Kasumi-1 (cell line): ENCODE measurements at places on chromosomes 7 and 10.

GRCh38 chr7:140059273-140060242, 3.2 kb downstream of the PARP12 start:
- no peak for DNase-seq

GRCh38 chr10:27680691-27681605, 64.7 kb downstream of the MKX start:
- DNase-seq = no peak

GRCh38 chr10:73867126-73867807, 7.1 kb downstream of the CAMK2G start:
- peak; percentile 86 for DNase-seq

DNA sequence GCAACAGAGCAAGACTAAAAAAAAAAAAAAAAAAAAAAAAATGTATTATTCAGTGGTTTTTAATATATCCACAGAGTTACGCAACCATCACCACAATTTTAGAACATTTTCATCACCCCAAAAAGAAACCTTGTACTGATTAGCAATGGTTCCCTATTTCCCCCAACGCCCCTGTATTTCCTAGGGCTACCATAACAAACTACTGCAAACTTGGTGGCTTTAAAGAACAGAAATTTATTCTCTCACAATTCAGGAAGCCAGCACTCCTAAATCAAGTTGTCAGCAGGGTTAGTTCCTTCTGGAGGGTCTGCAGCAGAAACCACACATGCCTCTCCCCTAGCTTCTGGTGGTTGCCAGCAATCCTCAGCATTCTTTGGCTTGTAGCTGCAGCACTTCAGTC, 5.9 kb upstream of the NUP42 start:
- DNase-seq = peak; percentile 93

DNA sequence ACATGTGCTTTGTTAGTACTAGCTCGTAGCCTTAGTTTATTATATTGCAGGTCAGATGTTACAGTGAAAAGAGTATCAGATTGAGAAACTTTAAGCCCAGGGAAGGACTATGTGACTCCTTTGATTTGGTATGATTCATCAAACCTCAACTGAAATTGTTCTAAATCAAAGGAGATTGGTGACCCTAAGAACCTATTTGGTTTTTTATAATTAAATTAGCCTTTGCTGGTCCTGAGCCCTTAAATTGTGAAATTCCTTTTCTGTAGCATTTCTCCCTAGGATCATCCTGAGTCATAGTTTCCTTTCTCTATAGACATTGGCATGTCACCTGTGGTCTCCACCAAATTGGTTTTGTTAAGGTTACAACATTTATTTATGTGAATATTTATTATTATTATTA, 89.7 kb downstream of the POLR1F start:
- DNase-seq = no peak

- no peak for DNase-seq
These were observed 153.5 kb upstream of the NFE2L3 start for GRCh38 chr7:25998499-25998898.

GRCh38 chr7:131211500-131211899, 116.2 kb upstream of the MKLN1 start:
- DNase-seq = no peak

DNA sequence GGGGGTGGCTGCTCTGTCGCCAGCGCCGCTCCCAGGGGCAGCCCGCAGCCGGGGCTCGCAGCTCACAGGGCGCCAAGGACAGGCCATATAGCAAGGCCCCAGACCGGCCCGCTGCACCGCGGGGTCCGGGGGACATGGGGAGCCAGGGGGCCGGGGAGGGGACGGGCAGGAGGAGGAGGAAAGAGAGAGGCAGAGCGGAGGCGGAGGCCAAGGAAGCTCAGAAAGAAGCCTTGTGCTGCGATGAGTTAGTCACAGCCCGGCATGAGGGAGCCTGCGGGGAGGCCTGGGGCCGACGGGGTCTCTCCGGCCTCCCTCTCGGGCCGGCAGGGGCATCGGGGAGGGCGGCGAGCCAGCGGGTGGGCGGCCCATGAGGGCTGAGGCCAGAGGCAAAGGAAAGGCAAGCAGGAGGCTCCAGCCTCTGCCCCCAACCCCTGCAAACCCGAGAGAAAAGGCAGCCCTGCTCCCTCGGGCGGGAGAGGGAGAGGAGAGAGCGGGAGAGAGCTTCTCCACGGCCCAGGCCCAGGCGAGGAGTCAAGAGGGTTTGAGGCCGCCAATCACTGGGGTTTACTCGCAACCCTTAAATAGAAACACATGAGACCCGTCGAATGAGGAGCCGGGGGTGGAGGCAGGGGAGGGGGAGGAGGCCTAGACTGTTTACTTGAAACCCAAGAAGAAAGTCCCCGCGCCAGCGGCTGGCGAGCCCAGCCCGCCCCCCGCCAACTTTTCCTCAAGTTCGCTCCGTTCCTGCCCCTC, 167.9 kb downstream of the NEURL1 start:
- DNase-seq = peak; percentile 84

DNA sequence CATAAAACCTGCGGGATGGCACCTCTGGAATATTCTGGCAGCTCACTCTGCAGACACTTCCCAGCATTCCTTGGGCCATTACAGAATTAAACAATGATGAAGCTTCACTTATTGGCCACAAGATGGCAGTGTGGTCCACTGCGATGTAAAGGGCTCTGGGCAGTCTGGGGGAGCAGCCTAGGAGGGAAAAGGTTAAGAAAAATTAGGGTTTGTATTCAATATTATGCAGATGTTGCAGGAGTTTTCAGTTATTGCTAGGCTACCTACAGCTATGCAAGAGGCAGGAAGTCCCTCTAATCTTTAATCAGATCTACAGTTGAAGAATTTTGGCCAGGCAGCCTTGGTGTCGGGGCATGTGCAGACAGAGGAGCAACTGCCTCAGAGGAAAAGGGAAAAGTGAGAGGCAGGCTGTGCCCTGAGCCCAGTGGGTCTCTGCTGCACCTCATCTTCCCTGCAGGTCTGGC, 233.2 kb upstream of the PRSS1 start:
- DNase-seq = peak; percentile 85

DNA sequence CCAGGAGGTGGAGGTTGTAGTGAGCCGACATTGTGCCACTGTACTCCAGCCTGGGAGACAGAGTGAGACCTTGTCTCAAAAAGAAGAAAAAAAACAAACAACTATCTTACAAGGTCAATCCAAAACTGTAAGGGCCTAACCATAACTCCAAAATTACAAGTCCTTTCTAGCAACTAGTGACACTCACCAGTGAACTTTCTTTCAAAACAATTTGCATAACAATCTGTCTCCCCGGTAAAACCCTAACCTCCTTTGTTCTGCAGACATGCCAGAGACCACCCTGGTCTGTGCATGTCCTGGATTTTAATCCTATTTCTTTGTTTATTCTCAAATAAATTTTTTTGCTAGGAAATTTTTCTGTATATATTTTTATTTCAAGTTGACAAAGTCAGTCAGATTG, 68.1 kb downstream of the EXOC6 start:
- DNase-seq = no peak
